Left ventricle myocardium inferior (tissue), 1 donor: ENCODE measurements at places on chromosomes 6 and 20. TPM values are rescaled to one million over a fixed set of nuclear protein-coding genes. Genes with fewer than 3 reads are reported as not detected.

DNA sequence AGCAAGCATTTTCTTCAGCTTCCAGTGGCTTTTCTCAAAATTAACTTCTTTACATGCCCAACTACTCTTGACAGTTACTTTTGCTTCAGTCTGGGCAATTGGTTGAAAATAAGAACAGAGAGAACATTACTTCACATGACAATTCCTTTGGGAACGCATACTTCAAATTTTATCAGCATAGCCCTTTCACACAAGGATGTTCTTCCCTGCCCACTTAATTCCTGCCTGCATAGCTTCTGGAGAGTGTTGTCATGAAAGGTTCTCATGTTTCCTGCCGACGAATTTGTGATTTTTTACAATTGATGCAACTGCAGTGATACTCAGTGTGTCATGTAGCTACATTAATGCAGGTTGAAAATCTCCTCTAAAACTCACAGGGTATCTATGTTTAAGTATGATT lies 22.0 kb upstream of the SNRNP48 start:
- no peak for DNase-seq

DNA sequence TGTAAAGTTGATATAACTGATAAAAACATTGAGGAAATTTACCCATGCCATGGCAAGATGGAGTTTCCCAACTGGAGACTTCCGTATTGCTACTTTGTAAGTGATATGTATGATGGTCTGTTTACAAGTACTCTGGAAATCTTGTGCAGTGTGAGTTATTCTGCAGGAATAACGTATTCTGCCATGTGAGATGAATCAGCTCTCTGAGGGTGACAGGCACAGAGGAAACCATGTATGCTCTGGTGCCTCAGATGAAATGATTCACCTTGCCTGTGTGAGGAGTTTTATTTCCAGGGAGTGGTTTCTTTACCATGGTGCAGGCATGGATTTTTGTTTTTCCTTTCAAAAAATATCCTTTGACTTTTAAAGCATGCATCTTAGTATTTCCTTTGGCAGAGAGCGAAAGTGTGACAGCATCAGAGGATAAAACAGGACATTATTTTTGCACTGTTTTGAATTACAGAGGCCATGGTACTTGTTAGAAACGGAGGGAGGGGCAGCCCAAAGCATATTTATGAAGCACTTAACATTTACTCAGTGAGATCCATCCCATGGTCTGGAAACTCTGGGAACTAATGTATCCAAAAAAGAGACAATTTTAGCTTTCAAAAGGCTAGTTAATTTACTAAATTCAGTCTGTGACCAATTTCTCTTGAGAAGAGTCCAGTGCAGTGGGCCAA lies 36.0 kb upstream of the MTRF1L start:
- DNase-seq = no peak

DNA sequence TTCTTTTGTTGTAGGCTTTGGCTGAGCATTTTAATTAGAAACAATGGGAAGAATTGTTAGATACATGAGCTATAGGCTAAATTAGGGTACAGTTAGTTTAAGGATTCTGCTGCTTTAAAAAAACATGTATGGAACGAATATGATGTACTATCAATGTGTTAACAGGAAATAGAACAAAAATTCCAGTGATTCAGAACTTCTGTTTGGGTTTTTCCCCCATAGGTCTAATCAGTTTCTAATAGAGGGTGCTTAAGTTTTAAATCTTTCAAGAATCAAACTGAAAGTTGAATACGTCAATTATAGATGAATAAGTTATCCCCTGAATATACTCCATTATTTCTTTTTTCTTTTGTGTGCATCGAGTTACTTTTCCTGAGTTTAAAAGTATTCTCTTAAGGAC lies 1.9 kb downstream of the TAB2 start:
- no peak for DNase-seq

Gene RAB44
- 0.05 TPM for total RNA-seq

GRCh38 chr6:112086744-112087135 lies 542 bp downstream of the TUBE1 start:
- no peak for DNase-seq

DNA sequence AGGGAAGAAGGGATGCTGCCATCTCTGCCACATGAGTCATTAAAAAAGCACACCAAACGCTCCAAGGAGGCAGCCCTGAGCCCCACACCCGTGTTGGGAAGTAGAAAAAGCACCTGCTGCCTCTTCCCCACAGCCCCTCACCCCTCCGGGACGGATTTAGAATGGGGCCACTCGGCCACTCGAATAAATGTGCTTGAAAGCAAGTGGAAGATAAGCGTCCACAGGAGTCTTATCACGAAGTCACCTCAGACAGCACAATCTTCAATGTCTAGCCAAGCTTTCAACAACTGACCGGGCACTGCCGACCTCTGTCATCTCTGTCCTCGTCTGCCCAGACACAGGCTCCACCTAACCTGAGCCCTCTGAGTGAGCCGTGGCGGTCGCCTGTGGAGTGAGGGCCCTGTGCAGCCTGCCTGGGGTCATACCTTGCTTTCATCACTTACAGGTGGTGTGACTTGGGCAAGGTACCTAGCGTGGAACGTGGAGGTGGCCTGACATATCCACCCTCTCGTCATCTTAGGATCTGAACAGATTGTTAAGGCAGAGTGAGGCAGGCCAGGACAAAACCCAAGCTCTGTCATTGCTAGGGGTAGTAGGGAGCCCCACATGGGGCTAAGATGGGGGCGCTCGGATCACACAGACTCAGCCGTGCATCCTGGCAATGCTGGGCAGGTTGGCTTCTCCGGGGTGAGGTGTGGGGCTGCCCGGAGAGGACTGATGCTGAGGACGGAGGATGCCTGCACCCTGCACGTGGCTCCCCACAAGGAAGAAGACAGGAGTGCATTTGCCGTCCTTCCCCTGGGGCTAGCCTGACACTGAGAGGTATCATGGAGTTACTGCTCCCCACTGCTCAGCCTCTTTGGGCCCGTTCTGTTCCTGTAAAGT lies 34.8 kb downstream of the PSMG4 start:
- no peak for DNase-seq

- DNase-seq = no peak
These were observed 131.6 kb downstream of the PHACTR3 start for GRCh38 chr20:59735917-59736316.

Gene CGA
- total RNA-seq = not detected

Gene NKAIN4
- not detected for total RNA-seq

Gene PPP1R16B
- total RNA-seq = 6.3 TPM

DNA sequence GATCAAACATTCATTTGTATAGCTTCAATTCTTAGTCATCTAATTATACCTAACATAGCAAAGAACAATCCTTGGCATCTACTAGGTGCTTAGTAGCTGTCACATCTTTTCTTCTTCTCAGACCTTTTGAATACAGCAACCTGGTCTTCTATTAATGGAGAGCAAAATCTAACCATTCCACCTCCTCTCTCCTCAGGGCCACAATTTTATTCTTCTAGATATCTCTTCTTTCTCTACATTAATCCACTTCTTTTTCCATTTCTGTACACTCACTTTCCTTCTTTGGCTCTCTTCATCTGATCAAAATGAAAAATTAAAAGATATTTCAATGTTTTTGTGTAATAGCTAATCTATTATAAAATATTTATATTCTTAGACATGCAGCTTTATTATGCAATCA lies 9.0 kb upstream of the HLA-DOA start:
- no peak for DNase-seq

DNA sequence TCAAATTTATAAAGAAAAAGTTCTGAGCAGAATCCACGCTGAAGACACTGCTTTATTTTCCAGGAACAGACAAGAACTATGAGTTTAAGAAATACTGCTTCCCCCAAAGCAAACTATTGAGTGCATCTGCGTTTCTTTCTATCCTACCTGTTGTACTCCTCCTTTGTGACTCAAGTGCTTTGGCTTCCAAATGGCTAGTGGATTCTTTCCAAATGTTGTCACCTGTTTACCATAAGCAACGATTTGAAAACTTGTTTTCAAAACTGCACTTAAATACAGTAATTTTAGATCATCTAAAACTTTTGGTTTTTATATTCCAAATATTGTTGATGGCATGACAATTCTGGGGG lies 9.5 kb downstream of the PXDC1 start:
- no peak for DNase-seq

DNA sequence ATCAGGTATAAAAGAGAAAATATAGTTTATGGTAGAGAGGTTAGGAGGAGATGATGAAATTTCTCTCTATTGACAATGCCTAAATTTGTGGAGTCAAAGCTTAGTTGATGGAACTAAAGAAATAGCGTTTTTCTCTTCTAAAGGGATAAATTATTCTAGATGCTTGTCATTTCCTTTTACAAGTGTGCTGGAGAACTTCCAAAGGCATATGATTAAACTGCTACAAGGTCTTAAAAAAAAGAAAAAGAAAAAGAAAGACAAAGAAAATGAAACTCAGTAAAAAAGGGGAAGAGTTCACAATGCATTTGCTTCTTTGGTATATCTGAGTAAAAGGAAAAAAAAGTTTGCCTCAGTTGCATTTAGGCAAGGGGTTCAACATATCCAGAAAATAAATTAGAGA lies 499.8 kb upstream of the PTCHD4 start:
- DNase-seq = no peak

DNA sequence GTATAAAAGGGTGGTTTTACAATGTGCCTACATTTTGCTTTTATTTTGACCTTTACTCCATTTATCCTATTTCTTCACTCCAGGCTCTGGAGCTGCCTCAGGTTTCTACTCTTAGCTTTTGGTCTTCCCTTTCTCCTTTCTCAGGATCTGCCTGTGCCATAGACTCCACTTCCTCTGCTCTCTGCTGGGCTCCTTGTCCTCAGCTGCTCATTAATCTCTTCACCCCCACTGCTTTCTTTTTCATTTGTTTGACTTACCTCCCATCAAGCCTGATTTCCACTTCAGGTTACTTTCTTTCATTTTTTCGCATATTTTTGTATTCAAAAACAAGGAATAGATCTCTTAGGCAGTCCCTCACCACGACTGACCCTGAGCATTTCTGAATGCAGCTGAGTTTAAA lies 106.8 kb downstream of the COL19A1 start:
- DNase-seq = no peak

GRCh38 chr6:159572439-159573110 lies 120.5 kb downstream of the SOD2 start:
- DNase-seq = no peak

DNA sequence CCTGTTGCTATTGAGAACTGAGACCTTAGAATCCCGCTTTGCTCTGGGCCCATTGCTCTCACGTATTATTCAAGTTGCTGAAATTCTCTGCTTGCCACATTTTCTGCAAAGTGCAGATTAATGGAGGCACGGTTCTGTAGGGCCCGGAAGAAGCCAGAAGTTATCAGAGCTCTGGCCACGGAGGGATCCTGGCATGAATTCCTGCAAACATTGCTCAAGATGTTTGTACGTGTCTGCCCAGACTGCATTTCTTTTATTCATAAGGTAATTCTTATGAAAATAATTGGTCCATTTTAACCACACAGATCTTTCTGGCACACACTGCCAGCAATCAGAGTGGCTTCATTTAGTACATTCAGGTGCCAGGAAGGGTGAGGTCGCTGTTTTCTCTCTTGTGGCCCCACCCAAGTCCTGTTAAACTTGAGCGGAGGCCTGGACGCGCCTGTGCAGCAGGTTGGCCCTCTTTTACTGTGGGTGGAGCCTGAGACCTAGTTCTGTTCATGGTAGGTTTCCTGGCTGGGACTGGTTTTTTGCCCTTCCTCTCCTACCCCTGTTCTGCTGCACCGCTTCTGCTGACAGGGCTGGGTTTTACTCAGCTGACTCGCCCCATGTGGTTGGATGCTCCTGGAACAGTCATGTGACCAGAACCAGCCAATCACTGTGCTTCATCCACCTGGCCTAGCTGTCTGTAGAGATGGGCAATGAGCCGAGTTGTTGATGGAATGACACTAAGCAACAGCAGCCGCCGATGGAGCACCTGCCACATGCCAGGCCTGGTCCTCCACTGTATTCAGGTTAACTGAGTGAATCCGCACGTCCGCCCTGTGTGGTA lies 230.2 kb downstream of the CDH4 start:
- no peak for DNase-seq

Gene RAD21L1
- not detected for total RNA-seq

DNA sequence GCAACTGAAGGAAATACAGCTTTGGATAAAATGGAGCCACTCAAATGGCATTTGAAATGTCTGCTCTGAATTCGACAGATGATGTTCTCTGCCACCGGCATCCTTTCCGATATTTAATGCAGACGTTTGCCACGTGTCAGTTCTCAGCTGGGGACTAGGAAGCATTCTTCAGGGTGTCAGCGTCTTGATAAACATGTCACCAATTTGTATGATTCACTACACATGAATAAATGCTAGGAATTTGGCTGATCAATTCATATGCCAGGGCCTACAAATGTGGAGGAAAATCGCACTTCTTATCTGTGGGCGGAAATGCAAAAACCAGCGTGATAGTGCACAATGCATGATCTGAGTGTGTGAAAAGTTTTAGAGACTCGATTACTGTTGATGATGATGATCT lies 169.5 kb downstream of the SLC24A3 start:
- no peak for DNase-seq

Gene EYA4
- total RNA-seq = 15.4 TPM

DNA sequence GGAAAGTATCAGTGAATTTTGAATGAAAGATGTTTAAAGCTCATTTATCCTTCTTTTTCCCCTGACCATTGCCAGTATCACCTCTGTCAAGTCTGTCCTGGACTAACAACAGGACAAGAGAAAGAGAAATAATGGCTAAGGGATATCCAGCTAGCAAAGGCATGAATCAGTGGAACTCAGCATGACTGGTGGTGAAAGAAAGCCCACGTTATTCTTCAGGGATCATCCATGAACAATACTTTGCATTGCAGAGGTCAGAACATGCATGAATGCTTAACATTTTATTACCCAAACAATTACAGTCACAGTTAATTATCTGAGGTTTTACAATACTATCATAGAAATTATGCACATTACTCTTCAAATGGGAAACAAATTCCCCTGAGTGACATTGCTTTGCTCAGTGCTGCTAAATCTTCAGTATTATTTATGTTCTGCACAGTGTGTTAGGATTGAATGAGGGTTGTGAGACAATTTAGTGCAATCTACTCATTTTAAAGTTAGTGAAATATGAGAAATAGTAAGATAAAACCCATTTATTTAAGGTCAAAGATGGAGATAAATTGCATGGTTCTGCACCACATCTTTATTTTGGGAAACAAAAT lies 350.7 kb downstream of the KHDRBS2 start:
- no peak for DNase-seq

GRCh38 chr6:132907231-132907630 lies 92.9 kb downstream of the RPS12 start:
- no peak for DNase-seq

DNA sequence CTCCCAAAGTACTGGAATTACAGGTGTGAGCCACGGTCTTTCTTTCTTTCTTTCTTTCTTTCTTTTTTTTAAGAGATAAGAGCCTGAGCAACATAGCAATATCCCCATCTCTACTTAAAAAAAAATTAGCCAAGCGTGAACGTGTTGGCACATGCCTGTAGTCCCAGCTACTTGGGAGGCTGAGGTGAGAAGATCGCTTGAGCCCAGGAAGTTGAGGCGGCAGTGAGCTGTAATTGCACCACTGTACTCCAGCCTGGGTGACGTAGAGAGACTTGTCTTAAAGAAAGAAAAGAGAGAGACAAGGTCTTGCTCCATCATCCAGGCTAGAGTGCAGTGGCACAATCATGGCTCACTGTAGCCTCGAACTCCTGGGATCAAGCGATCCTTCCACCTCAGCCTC lies 162.0 kb upstream of the MLN start:
- no peak for DNase-seq

Gene MAP3K7
- total RNA-seq = 20.6 TPM

GRCh38 chr20:41664584-41664983 lies 46.4 kb upstream of the CHD6 start:
- DNase-seq = no peak

- no peak for DNase-seq
These were observed 137.6 kb upstream of the RPS6KA2 start for GRCh38 chr6:166764473-166765233.
